GM04504 (cell line): ENCODE measurements at places on chromosomes 11 and 22.

DNA sequence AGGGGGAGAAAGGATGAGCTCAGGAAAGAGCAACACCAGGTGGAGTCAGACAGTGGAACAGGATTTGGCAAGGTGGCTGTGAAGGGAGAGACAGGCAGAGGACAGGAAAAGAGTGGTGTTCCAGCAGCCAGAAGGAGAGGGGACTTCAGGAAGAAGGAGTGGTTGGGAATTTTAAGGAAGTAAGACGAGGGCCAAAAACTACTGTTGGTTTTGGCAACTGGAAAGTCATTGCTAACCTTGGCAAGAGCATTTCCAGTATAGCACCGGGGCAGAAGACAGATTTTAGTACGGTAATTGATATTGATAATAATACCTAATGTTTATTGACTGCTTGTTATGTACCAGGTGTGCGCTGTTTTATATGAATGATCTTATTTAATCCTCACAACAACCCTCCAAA is 15.4 kb upstream of the DDX6 start:
- no peak for DNase-seq

DNA sequence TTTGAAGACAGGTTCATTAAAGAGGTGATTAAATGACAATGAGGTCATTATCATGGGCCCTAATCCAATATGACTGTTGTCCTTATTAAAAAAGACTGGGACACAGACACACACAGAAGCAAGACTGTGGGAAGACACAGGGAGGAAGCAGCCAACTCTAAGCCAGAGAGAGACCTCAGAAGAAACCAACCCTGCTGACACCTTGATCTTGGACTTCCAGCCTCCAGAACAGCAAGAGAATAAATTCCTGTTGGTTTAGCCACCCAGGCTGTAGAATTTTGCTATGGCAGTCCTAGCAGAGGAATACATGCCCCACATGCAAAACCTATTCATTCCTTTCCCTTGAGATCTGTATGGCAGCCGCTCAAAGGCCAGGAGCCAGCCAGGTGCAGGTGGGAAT is 35.6 kb upstream of the CACNG2 start:
- no peak for DNase-seq

DNA sequence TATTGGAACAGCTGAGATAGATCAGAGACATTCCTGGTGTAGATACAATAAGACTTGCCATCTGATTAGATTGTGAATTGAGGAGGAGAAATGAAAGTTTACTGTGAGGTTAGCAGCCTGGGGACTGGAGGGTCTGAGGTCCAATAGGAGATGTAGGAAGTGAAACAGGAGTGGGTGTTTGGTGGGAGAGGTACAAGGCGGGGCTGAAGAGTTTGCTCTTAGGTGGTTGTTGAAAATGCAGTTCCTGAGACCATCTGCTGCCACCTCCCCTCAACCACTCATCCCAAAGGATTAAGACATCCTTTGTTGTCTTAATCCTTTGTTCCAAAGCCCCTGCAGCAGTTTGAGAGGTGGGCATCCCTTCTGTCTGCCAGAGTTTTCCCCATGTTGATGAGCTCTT is 14.8 kb downstream of the PIWIL4 start:
- no peak for DNase-seq

DNA sequence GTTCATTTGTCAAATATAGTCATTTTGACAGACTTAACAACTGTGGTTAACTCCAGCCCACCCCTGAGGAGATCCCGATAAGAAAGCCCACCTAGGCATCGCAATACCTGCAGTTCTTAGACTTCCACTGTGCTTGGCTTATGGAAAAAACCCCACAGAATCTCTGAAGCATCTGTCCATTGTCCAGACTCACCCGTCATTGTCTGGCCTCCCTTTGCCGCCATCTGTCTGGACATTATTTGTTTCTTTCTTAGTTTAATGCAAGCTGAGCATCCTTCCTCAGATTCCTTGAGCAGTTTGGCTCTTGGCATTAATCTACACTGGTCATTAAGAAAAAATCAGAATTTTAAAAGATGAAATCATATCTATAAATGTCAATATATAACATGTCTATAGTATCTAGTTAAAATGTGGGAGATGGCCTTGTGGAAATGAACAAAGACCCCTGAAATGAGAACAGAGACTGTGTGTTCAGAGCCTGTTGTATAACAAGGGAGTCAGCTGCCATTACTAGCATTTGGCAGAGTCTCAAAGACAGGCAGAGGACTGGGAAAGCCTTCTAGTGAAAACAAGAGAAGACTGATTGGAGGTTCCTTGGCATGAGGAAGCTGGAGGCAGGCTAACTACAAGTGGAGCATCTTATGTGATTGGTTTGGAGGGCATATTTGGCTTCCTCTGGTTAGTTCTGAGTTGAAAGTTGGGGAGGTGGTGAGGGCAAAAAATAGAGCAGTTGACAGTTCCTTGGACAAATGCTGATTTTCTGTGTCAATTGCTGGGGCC is 80.4 kb downstream of the SPON1 start:
- no peak for DNase-seq

DNA sequence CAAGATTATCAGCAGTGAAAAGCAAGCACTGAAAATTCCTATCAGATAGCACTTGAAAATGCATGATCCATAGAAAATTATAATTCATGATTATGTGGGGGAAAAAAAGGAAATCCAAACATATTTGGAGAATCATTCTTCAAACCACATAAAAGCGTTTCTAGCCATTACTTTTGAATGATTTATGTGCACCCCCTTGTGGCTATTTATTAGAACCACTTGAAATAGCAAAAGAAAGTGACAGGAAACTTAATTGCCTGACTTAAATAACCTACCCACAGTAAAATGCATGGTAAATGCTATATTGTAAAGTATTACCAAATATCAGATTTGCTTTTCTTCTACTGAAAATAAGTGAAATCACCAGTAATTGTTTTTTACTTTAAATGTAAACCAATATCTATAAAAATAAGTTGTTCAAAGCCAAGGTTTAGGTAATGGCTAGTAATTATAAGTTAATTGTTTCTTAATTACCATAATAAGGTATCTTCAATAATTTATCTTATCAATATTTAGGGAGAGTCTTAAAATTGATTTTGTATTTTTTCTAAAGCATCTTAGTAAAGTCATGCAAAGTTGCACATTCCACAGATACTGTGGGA is 168.5 kb downstream of the ARHGAP42 start:
- DNase-seq = no peak

- no peak for DNase-seq
Observed at GRCh38 chr11:124359566-124359965, 24.7 kb downstream of the OR8B2 start.

GRCh38 chr11:40027720-40028119 is 1431.7 kb downstream of the LRRC4C start:
- no peak for DNase-seq
